Amniotic stem cell (primary cell): ENCODE measurements at places on chromosomes 4 and X.

DNA sequence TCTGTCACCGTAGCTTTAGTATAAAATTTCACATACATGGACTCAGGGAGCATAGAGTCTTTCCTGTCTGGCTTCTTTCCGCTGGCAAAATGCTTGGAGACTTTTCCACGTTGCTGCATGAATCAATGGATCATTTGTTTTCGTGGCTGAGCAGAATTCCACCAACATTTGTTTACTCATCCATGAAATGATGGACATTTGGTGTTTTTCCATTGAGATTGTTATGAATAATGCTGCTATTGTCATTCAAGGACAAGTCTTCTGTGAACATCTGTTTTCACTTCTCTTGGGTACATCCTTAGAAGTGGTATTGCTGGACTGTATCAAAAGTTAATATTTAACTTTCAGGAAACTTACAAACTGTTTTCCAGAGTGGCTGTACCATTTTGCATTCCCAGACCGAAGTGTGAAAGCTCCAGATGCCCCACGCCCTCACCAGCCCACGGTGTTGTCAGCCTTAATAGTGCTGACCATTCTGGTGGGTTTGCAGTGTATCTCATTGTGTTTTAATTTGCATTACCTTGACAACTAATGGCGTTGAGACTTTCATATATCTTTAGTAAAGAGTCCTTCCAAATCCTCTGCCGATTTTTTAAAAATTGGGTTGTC lies 5.8 kb upstream of the TMEM271 start:
- DNase-seq, result no peak

GRCh38 chr4:142155347-142155746 lies 519.0 kb downstream of the IL15 start:
- DNase-seq, result no peak

DNA sequence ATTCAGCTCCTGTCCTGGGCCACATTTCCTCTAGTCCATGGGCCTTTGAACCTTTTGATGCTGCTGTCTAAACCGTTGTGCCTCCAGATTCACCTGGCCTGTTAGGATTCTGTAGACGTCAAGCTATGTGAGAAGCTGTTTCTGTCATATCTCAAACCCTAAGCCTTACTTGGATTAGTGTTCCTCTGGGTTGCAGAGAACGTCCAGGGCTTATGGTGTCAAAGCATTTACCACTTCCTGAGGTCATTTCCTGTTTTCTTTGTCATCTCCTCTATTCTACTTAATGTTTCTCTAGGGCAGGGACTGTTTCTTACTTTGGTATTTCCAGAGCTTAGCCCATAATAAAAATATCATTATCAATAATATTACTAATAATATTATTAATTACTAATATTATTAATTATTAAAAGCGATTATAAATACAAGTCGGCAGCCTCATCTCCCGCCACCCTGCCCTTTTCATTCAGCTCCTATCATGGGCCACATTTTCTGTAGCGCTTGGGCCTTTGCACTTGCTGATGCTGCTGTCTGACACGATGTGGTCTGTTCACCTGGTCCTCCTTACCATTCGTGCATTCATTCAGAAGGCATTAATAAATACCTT lies 19.1 kb downstream of the PRIMPOL start:
- no peak for DNase-seq

GRCh38 chr4:22103768-22104167 lies 155.2 kb upstream of the KCNIP4 start:
- no peak for DNase-seq

- no peak for DNase-seq
Measured at GRCh38 chr4:76896614-76897535, 1.1 kb downstream of the SOWAHB start.

DNA sequence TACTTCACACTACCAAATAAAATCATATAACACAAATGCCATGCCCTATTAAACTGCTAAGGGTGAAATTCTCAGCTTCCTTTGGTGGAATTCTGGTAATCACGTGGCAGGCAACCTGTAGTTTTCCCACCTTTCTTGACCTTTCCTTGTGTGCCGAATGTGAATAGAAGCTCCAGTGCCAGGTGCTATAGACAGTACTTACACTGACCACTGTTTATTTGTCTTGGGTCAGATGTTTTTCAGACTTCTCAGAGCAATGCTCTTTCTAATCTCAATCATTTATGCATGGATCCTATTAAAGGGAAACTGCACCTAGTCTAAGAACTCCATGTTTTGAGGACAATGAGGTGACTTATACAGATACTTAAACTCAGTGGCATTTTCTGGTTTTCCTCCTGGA lies 296.8 kb upstream of the DIAPH2 start:
- DNase-seq, result no peak

GRCh38 chr4:168293386-168293975 lies 25.1 kb downstream of the DDX60 start:
- DNase-seq, result no peak

DNA sequence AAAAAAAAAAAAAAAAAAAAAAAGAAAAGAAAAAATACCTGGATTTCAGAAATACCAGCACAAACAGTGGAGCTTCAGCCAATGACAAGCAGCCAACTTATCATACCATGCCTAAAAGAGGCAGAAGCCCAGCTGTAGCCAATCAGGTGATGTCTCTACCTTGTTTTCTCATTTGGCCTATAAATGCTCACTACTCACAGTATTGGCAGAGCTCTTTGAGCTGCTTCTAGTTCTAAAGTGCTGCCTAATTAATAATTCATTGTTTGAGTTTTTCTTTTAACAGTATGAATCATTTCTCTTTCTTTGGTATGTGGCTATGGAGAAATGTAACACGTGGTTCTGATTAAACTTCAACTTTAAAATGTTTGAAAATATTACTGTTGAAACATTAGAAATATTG lies 188.8 kb upstream of the TECRL start:
- no peak for DNase-seq

- no peak for DNase-seq
Measured at GRCh38 chr4:96670381-96670780, 830.5 kb downstream of the PDHA2 start.

GRCh38 chrX:16665089-16665488 lies 15.1 kb downstream of the S100G start:
- DNase-seq, result no peak

DNA sequence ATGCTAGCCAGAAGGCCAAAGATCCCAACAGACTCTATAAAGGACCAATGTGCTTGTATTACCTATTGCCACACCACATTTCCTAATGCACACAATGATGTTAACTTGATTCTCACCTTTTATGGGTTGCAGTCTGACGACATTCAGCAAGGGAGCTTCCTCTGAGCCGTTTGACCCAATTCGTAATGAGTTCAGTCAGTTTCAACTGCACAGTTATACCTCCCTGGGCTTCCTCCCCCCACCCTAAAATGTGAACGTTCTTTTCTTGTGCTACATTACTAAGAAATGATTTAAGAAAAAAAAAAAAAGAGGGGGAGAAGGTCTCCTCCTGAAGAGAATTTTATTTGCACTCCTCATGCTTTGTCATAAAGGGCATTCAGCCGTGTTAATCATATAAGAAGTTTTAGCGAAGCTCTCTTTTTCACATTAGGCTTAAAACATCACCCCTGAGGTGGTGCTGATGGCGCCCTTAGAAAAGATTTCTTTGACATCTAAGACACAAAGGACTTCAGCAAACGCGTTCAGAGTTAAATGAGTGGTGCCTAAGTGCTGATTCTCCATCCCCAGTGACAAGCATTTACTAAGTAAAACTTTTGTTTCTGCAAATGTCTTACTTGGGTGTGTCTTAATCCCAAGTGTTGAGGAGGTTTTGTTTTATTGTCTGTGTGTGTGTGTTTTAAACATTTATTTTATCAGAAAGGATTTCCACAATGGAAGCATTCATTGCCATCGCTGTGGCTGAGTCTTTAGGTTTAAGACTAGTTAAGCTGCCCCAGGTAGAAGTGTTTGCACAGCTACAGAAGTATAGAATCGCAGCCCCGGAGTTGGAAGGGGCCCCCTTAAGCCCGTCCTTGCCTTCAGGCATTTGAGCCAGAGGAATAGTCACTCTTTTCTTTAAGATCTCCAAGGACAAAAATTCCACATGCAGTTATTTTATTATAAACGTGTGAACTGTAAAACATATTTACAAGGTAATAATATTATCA lies 15.2 kb upstream of the GPC3 start:
- DNase-seq, result no peak

DNA sequence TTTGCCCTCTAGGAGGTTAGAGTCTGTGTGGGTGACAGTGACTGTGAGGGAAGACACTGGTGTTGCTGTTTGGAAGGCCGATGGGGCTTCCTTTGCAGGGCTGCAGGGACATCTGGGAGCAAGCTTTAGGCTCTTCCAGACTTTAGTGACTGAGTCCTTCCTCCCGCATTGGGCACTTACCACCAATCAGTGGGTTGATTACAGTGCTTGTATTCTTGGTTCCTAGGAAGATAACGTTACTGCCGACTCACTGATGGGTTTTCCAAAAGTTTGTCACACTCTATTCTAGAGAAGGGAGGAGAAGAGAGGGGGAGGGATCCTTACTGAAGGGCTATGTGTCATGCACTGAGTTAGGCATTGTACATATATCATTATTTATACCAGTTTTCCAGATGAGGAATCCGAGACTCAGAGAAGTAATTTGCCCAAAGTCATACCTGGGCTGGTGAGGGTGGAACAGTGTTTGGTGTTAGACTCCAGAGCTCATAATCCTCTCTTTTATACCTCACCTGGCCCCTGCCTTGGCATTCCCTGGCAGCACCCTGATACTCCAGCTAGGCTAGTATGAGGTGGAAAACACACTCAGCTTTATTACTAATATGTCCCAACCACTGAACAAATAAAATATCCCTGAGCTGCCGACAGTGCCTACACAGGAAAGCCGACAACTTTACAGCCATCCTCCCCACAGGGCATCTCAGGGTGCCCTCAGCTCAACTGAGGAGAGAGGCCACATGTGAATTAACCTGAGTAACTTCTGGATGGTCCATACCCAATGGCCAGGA lies 3.8 kb downstream of the CHST7 start:
- DNase-seq, result no peak

DNA sequence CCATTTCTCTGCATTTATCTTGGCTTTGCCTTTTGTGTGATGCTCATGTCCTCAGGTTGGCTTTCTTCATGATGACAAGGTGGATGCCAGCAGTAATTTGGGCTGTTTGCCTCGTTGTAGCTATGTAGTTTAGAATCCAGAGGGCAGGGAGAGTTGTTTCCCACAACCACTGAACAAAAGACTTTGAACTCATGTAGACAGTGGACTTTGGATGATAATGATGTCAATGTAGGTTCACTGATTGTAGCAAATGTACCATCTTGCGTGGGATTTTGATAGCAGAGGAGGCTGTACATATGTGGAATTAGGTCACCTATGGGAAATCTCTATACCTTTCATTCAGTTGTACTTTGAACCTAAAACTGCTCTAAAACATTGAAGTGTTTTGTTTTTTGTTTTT lies 41.3 kb downstream of the MND1 start:
- DNase-seq, result no peak

GRCh38 chrX:107711521-107712181 lies 63.9 kb downstream of the TSC22D3 start:
- DNase-seq, result no peak

DNA sequence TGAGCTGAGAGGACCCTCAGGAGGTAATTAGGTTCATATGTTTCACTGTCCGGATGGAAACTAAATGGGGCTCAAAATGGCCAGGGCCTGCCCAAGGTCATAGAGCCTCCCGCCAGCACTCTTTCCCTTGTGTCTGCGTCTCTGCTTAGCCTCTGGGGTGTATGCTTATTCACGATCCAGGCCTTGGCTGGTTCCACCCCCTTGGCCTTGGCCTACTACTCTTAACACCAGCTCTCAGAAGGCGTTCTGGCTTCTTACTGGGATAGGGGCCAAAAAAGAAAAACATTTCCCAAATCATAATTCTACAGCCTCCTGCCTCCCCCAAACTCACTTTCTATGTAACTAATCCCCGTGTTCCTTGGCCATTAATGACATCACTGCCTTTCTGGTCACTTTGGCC lies 68.8 kb downstream of the RTL5 start:
- DNase-seq, result no peak

GRCh38 chrX:24846550-24847150 lies 152.9 kb downstream of the POLA1 start:
- no peak for DNase-seq

DNA sequence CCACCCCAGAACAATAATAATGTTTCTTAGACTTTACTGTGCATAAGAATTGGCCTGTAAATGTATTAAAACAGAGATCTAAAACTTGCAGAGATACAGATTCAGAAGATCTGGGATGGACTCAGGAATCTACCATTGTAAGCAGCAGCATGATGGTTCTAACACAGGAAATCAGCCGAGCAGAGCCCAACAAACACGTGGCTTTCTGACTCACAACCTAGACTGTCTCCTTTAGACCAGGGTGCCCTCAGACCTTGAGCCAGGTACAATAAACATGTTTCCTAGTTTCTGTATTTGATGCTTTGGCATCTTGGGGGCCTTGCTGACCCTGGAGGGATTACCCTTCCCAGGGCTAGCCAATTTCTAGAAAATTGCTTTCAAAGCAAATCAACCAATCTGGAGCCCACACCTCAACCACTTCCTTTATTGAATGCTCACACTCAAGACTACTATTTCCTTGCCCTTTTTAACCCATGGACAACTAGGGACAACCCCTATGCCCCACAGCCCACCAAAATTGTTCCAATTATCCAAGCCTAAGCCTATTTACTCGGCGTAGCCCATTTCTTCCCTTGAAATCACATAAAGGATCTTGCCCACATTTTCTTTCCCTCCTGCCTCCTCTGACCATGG lies 80.5 kb downstream of the TBC1D9 start:
- no peak for DNase-seq

GRCh38 chr4:116122124-116122523 lies 963.3 kb downstream of the TRAM1L1 start:
- DNase-seq, result no peak

- no peak for DNase-seq
Measured at GRCh38 chr4:138185859-138186645, 56.1 kb downstream of the SLC7A11 start.

DNA sequence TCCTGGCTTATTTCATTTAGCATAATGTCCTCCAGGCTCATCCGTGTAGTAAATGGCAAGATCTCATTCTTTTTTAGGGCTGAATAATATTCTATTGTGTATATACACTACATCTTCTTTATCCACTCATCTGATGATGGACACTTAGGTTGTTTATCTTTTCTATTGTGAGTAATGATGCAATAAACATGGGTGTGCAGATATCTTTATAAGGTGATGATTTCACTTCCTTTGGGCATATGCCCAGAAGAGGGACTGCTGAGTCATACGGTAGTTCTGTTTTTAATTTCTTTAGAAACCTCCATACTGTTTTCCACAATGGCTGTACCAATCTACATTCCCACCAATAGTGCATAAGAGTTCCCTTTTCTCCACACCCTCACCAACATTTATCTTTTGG lies 317.6 kb upstream of the CNKSR2 start:
- DNase-seq, result no peak

DNA sequence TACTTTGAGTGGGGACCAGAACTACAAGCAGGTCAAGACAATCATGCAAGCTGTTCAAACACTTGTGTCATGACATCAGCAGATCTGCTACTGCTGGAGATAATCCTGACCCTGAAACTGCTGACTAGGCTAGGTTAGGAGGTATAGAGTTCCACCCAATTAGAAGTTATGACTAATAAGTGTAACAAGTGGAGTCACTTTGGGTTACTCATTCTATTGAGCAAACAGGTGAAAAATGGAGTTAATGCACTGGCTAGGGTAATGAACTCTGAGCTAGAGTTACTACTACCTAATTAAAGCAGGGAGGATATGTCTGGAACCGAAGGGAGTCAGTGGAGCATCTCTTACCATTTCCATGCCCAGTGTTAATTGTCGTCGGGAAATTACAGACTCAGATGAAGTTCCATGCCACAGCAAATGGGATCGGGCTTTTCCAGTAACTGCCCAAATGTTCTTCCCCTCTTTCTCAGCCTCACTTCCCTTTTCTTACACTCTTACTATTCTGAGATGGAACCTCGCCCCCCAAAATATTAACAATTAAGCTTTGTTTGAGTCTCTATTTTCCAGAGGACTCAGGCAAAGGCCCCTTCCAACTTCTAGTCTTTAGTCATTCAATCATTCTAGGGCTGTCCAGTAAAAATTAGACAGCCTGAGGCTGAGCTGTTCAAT lies 19.8 kb upstream of the MANBA start:
- no peak for DNase-seq
